GM04503 (cell line): ENCODE measurements at places on chromosomes 11 and 22.

DNA sequence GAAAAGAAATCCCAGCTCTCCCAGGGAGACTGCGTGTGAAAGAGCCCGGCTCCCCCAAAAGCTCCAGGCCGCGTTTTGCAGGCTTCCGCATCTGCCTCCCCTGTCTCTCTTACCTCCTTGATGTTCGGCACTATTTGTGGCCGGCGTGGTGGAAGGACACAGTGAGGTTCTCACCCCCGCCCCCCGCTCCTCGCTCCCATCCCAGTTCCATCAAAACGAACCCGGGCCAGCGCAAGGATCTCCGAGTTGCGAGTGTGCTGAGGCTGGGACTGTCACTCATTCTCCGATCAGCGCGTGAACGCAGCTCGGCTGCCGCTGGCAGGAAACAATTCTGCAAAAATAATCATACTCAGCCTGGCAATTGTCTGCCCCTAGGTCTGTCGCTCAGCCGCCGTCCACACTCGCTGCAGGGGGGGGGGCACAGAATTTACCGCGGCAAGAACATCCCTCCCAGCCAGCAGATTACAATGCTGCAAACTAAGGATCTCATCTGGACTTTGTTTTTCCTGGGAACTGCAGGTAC is at the start of gene NCAM1:
Gene NCAM1, plus strand, starts transcription at position 275 of the 523 bp plus-strand sequence.
- DNase-seq = peak; percentile 30

DNA sequence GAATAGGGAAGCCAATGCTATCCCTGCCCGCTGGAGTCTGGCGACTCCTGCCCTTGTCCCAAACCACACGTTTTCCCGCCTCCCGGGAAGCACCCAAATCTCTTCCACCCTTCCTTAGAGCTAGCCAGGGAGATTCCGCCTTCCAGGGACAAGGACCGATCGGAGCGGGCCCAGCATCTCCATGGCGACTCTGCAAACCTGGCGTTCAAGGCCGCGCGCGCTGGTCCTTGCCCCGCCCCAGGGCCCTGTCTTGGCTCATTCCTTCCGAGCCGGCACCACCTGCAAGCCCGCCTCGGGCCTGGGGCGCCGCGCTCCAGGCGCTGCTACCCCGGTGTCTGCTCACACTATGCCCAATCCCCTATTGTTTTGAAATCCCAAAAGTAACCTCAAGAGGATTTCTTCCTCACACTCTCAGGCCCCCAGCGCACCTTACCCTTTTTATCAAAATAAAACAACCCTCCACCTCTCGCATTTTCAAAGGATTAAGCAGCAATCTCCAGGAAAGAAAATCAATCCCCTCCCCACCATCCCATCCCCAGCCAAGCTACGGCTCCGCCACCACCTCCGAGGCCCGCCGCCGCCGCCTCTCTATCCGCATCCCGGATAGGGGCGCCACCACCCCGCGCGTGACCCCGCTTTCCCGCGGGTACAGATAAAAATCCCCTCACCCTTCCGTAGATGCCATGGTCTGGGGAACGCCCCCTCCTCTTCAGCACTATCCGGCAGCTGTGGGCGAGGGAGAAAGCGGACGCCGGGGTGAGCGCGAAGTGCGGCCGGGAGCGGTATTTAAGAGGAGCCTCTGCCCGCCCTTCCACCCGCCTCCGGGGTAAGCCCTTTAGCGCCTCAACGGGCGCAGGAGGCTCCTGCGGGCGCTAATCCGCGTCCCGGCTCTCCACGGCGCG is 825 bp downstream of the SLC1A2 start:
- no peak for DNase-seq

GRCh38 chr11:44306052-44306917 is 3.7 kb downstream of the ALX4 start:
- DNase-seq = no peak

GRCh38 chr22:39110631-39111561 is 13.9 kb downstream of the APOBEC3H start:
- no peak for DNase-seq

DNA sequence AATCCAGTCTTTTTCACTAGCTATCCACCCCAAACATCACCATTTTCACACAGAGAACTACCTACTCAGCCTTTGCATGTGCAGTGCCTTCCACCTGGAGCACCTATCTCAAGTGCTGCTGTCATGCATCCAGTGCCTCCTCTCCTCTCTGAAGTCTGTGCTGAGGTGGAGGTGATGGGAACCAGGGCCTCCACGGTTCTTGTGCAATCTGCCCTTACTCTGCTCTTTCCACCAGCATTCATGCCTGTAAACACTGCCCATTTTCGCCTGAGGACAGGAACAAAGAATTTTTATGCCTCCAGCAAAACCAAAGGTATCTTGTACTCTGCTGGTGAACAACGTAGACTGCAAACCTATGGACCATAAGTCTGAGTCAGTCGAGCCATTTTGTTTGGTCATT is 27.0 kb downstream of the PITPNB start:
- no peak for DNase-seq

DNA sequence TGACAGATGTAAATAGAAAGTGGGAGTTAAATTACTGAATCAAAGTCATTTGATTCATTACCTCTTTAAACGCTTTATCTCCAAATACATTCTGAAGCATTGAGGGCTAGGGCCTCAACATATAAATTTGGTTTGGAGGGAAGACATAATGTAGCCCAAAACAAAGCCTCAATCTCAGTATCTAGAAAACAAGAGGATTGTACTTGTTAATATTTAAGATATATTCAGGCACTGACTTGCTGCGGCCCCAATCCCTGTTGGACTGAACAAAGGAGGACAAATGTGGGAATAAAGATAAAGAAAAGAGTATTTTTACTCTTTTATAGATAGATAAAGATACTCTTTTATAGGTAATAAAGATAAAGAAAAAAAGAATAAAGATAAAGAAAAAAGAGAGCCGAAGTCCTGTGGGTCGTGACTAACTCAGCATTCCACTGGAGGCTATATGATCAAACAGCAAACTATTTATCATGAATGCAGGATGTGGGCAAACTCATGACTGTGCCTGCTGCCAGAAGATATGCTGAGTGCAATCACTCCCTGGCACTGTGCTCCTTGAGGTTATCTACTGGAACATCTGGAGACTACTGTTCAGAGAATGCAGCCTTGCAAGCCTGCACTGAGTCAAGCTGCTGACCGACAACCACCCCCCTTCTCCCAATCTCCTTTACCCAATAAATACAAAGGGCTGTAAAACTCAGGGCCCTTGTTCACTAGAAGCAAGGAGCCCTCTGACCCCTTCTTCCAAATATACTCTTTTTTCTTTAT is 6.9 kb downstream of the OR10V1 start:
- peak; percentile 38 for DNase-seq

DNA sequence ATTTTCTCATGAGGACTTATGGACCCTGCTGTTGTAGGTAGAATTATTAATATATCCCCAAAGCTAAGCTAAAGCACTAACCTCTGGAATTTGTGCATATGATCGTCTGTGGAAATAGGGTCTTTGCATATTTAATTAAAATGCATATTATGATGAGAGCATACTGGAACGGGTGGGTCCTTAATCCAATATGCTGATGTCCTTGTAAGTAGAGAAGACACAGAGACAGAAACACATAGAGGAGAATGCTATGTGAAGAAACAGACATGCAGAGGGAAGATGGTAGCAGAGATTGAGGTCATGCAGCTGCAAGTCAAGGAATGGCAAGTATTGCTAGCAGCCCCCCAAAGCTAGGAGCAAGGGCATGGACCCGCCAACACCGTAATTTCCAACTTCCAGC is 439.2 kb downstream of the LRRC4C start:
- no peak for DNase-seq

DNA sequence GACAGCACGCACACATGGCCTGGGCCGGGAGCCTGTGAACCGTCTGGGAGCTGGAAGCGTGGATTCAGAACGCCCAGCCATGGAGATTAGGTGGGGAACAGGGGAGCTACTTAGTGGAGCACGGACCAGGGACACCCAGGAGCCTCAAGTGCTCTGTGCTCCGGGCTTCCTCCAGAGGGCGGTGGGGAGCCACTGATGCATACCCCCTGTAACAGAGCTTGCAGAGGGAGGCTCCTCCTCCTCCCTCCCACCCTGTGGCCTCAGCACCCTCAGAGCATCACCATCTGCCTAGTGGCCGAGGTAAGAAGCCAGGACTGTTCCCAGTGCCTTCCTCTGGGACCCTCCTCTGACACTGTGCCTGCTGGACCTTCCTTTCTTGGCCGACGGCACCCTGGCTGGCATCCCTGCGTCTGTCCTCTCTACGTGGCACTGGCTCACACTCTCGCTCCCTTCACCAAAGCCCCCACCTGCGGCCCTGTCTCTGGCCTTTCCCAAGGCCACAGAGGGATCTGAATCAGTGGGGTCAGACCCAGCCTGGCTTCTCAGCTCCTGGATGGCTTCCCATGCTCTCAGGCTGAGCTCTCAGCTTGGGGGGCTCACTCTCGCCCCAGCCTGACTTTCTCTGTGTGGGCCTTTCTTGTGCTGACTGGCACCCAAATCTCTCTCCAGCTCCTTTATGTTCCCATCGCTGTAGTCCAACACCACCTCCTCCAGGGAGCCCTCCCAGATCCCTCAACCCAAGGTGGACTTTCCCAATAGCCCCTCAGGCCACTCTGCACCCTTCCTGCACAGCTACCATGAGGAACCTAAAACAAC is 780.9 kb downstream of the BRD1 start:
- no peak for DNase-seq

- DNase-seq = no peak
These were observed 152.7 kb downstream of the ADAMTS15 start for GRCh38 chr11:130601141-130601540.

GRCh38 chr11:60706931-60707330 is 7.5 kb downstream of the MS4A8 start:
- no peak for DNase-seq

- DNase-seq = no peak
These were observed 35.5 kb downstream of the SLC22A9 start for GRCh38 chr11:63405114-63405513.

GRCh38 chr11:7143908-7144307 is 55.1 kb downstream of the RBMXL2 start:
- DNase-seq = no peak

GRCh38 chr11:128590587-128590986 is 3.2 kb upstream of the ETS1 start:
- no peak for DNase-seq

GRCh38 chr11:134252346-134253187 is 585 bp downstream of the THYN1 start:
- DNase-seq = peak; percentile 28

DNA sequence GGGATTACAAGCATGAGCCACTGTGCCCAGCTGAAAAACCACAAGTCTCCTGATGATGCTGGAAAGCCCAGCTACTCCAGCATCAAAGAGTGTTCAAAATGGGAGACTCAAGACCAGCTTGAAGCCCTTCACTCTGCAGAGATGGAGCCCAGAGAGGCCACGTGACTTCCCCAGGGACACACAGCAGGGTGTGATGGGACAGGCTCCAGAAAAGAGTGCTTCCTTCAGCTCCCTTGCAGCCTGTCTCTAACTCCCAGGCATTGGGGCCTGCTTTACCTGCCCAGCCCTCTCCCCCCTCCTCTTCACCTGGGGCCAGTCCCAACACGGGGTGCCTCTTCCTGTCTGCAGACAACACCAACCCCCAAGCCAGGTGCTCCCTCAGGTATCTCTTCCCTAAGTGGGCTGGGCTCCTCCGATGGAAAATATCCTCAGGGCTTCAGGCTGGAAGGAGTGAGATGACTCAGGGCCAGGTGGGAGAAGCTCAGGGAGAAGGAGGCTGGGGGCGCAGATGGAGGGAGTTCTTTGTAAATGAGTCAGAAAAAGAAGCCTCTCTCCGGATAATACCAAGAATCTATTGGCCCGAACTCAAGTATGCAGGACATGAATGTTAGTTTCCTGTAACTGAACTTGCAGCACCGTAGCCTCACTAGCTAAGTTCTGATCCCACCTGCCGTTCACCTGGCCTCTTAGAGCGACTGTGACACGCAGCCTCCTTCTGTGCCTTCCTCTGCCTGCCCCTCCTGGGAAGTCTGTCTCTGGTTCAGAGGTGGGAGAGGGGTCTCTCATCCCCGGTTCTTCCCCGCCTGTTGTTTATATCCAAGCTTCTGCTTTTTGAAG is 326.6 kb downstream of the MN1 start:
- DNase-seq = no peak

DNA sequence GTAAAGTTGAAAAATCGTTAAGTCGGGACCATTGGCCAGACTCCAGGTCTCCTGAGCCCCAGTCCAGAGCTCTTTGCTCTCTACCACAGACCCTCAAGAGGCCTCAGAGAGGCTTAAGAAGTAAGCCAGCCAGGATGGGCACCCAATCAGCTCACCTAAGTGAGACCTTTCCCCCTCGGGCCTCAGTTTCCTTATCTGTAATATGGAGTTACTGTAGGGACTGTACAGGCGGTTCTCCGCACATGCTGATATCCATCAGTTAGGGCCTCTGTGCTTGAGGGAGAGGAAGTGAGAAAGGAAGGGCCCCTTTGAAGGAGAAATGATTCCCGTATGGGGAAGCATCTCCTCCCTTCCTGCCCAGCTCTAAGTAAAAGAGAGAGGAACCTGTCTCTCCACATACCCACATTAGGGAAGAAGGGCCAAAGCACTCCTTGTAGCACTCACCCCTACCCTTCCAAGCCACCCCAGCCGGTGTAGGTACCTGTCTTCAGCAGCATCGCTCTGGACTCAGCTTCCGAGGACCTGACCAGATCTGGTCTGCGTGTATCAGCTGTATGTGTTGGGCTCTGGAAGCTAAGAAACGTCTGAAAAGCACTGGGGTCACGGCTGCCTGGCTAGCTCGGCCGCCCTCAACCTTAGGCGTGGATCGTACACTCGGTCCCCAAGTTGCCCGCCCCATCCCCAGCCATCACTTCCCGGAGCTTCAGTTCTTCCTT is 653 bp downstream of the NAGA start:
- DNase-seq = no peak

DNA sequence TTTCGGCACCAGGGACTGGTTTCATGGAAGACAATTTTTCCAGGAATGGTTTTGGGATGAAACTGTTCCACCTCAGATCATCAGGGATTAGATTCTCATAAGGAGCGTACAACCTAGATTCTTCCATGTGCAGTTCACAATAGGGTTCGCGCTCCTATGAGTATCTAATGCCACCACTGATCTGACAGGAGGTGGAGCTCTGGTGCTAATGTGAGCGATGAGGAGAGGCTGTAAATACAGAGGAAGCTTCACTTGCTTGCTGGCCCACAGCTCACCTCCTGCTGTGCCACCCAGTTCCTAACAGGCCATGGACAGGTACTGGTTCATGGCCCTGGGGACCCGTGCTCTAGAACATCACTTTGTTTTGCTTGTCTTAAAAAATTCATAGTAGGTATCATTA is 41.8 kb upstream of the AMPD3 start:
- no peak for DNase-seq

DNA sequence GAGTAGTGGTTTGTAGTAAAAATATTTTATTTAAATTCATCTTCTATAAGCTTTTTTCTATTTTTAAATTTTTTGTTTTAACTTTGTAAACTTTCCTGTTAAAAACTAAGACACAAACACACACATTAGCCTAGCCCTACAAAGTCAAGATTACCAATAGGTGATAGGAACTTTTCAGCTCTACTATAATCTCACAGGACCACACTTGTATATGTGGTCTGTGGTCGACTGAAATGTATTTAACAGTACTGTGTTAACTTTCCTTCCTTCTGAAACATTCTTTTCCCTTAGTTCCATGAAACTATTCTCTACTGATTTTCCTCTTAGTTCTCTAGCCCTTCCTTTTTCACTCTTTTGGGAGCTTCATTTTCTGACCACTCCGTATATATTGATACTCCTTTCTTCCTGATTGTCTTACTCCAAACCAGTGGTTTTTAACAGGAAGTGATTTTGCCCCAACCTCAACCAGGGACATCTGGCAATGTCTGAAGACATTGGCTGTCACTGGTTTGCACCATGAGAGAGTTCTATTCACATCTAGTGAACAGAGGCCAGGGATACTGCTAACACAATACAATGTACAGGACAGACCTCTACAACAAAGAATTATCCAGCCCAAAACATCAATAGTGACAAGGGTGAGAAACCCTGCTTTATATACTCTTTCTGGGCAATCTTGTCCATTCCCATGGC is 8.8 kb downstream of the ZW10 start:
- DNase-seq = no peak
